ENCODE measurements at places on chromosomes 16 and 17.

- no peak for DNase-seq
Measured at GRCh38 chr16:85270374-85270773, 158.1 kb upstream of the CIBAR2 start.

- DNase-seq = no peak
Measured at GRCh38 chr17:7307686-7308624, 527 bp downstream of the EIF5A start.

- DNase-seq = no peak
Measured at GRCh38 chr16:27225536-27226360, 22.4 kb downstream of the KDM8 start.

DNA sequence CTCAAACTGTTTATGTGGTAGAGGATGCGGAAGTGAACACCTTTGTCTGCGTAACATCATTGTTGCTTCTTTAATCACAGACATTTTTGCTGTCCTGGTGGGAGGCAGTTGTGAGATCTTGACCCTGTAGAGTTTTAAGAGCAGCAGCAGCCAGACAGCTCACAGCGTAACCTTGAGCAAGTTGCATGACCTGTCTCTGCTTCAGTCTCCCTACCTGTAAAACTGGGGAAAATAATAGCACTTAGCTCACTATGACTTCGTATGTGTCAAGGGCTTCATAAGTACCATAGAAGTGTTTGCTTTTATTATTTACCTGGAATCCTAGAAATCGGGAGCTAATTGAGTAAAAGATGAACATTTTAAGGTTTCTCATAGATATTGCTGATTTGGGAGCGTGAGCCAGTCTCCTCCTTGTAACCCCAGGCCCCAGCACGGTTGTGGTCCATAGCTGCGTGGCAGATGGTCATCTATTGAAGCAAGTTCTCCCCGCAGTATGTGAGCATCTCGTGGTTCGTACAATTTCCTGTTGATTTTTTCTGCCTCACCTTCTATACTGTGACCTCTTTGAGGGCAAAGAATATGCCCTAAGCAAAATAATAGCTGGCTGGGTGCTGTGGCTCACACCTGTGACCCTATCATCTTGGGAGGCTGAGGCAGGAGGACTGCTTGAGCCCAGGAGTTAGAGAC, 34.4 kb downstream of the GPRC5B start:
- DNase-seq = no peak
